T-cell (primary cell): ENCODE measurements at places on chromosomes 12 and 14. TPM values are rescaled to one million over a fixed set of nuclear protein-coding genes. Genes with fewer than 3 reads are reported as not detected.

- H3K4me3 ChIP-seq, result no peak overlapping the region
- no peak for DNase-seq
- H3K4me1 ChIP-seq, result peaks cover 4% of the 10 kb centered on the region
- H3K27me3 ChIP-seq, result no peaks in the 10 kb centered on the region
These were observed 142.2 kb upstream of the PWP1 start for GRCh38 chr12:107543416-107543815.

GRCh38 chr14:22558221-22558913, 30.7 kb downstream of the DAD1 start:
- H3K36me3 ChIP-seq, result no peaks in the 10 kb centered on the region
- H3K27ac ChIP-seq, result peak overlapping the region; percentile 99
- H3K4me1 ChIP-seq, result peaks cover 69% of the 10 kb centered on the region
- H3K4me3 ChIP-seq, result peak overlapping the region; percentile 36
- no peaks in the 10 kb centered on the region for H3K27me3 ChIP-seq

DNA sequence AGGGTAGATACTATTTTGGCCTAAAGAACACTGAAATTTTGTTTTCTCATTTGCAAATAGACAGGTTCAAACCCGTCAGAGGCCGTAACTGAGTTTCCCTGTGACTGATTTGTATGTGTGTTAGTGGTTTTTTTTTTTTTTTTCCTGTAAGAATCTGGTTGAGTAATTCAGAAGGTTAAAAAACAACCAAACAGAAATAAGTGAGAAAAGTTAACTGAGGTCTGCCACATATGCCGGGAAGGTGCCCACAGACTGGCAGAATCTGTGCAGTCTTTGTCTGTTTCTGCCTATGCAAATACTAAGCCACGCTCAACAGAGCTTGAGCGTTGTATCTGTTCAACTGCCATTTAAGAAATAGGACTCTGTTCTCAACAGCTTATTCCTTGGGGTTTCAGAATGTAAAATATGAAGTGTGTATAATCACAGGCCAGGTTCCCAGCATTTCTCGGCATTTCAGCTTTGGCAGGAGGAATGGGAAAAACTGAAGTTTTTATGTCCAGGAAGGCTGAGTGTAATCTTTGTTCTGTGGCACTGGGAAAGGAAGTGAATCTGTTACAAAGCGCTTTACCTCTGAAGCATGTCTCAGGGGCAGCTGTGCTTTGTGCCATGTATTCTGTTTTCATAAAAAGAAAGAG, 181.9 kb downstream of the PRKCH start:
- no peaks in the 10 kb centered on the region for H3K27me3 ChIP-seq
- no peaks in the 10 kb centered on the region for H3K36me3 ChIP-seq
- peak overlapping the region; percentile 79 for H3K27ac ChIP-seq
- H3K4me1 ChIP-seq, result peaks cover 63% of the 10 kb centered on the region
- peak; percentile 36 for DNase-seq

RPL10L gene
- not detected for total RNA-seq

GZMH gene
- 21.8 TPM for total RNA-seq

DNA sequence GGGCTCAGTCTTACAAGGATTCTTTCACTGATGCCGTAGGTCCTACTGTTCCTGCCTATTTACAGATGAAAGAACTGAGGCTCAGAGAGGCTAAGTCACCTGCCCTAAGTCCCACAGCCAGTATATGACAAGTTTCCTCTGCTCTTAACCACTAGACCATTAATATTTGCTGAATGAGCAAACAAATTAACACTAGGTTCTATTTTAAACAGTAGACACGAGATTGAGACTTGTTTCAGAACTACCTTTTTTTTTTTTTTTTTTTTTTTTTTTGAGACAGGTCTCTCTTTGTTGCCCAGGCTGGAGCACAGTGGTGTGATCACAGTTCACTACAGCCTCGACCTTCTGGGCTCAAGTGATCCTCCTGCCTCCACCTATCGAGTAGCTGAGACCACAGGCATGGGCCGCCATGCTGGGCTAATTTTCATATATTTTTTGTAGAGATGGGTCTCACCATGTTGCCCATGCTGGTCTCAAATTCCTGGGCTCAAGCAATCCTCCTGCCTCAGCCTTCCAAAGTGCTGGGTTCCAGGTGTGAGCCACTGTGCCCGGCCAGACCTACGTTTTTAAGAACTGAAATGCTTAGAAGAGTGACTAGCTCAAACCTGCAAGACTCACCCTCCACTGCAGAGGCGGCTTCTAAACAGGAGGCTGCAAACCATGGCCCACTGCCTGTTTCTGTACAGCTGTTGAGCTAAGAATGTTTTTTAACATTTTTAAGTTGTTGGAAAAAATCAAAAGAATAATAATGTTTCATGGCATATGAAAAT, 12.9 kb downstream of the SYNE3 start:
- no peak for DNase-seq
- H3K36me3 ChIP-seq, result peaks cover 28% of the 10 kb centered on the region
- H3K4me3 ChIP-seq, result no peak overlapping the region
- H3K4me1 ChIP-seq, result peaks cover 61% of the 10 kb centered on the region
- H3K27me3 ChIP-seq, result no peaks in the 10 kb centered on the region
- no peak overlapping the region for H3K27ac ChIP-seq

GRCh38 chr14:104460791-104461651, 118.5 kb upstream of the C14orf180 start:
- H3K36me3 ChIP-seq, result no peaks in the 10 kb centered on the region

- no peaks in the 10 kb centered on the region for H3K27me3 ChIP-seq
- no peak for DNase-seq
- H3K27ac ChIP-seq, result no peak overlapping the region
- no peak overlapping the region for H3K4me3 ChIP-seq
- H3K36me3 ChIP-seq, result no peaks in the 10 kb centered on the region
These were observed 274.9 kb upstream of the LMO3 start for GRCh38 chr12:16880864-16881285.

DNA sequence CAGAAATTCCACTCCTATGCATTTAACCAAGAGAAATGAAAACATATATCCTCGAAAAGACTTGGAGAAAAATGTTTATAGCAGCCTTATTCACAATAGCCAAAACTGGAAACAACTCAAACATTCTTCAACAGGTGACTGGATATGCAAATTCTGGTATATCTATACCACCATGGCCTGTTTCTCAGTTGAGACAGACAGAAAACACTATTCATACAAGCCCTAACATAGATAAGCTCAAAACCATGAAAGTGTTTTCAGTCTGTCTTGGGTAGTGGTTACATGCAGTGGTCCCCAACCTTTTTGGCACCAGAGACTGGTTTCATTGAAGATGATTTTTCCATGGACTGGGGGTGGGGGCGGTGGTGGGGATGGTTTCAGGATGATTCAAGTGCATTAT, 83.8 kb downstream of the SRGAP1 start:
- peaks cover 3% of the 10 kb centered on the region for H3K27me3 ChIP-seq
- H3K4me1 ChIP-seq, result no peaks in the 10 kb centered on the region
- H3K4me3 ChIP-seq, result no peak overlapping the region
- DNase-seq, result no peak

- no peaks in the 10 kb centered on the region for H3K36me3 ChIP-seq
- H3K4me3 ChIP-seq, result no peak overlapping the region
- no peak for DNase-seq
- H3K27ac ChIP-seq, result no peak overlapping the region
- peaks cover 4% of the 10 kb centered on the region for H3K27me3 ChIP-seq
These were observed 156.2 kb downstream of the CAND1 start for GRCh38 chr12:67425394-67425793.

- H3K27me3 ChIP-seq, result peaks cover 24% of the 10 kb centered on the region
- DNase-seq, result no peak
- H3K36me3 ChIP-seq, result no peaks in the 10 kb centered on the region
These were observed at the start of gene KCNH5 for GRCh38 chr14:63045234-63045611. KCNH5 (minus strand) TSS chr14:63045458; CDS start chr14:63045186, 272 bp downstream.

- no peak overlapping the region for H3K4me3 ChIP-seq
- no peak overlapping the region for H3K27ac ChIP-seq
- H3K27me3 ChIP-seq, result peaks cover 70% of the 10 kb centered on the region
- peaks cover 29% of the 10 kb centered on the region for H3K4me1 ChIP-seq
- H3K36me3 ChIP-seq, result no peaks in the 10 kb centered on the region
- peak; percentile 39 for DNase-seq
These were observed 2.2 kb downstream of the ASIC1 start for GRCh38 chr12:50059440-50060119.

- peaks cover 9% of the 10 kb centered on the region for H3K4me1 ChIP-seq
- H3K36me3 ChIP-seq, result no peaks in the 10 kb centered on the region
- H3K27ac ChIP-seq, result peak within 1 kb of the TSS; percentile 87
These were observed at the start of gene CD63 for GRCh38 chr12:55728939-55729818. CD63 (minus strand) TSS chr12:55729009; CDS start chr12:55728341, 668 bp downstream.
